ENCODE measurements at places on chromosomes 11 and 22.

DNA sequence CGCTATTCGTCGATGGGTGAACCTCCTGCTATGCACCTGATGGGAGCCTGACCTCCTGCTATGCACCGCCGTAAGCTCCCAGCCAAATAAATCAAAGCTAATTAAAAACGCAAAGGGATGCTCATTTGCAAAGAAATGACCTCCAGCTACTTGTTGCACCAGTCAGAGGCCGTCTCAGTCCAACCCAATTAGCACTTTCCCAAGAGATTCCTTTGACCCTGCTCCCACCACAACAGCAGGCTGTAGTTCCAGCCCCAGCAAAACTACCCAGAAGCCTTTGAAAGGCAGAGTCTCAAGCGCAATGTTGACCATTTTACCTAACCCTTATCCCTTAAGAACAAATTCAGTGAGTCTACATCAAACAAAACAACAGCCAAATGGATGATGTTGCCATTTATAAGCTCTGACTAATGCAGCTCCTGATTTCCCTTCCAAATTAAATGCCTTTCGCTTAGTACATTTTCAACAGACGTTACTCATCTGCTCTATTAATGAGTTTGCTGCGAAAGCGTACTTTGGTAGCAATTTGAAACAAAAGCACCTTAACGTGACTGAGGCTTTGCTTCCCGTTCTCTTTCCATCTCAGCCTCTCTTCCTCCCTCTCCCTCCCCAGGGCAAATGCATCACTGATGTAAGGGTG, 17.2 kb upstream of the BSX start:
- DNase-seq = no peak

DNA sequence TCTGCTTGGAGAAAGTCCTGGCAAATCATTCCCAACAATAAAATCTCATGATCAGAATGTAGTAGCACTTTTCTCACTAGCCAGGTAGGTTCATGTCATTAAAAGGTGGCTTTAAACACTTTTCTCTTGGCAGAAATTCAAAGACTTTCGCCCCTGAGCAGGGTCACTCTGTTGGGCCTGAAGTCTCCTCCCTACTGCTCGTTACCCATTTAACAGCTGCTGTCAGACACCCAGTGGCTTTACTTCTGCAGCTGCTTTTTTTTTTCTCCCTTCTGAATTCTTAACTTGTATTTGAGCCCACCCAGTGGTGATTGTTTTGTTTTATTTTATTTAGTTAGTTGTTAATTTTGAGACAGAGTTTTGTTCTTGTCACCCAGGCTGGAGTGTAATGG, 25.0 kb downstream of the ARHGAP8 start:
- no peak for DNase-seq

GRCh38 chr11:10410106-10410843, 44.8 kb upstream of the AMPD3 start:
- DNase-seq = no peak

- DNase-seq = peak; percentile 63
Observed at GRCh38 chr11:114348200-114349191, 51.8 kb downstream of the C11orf71 start.

DNA sequence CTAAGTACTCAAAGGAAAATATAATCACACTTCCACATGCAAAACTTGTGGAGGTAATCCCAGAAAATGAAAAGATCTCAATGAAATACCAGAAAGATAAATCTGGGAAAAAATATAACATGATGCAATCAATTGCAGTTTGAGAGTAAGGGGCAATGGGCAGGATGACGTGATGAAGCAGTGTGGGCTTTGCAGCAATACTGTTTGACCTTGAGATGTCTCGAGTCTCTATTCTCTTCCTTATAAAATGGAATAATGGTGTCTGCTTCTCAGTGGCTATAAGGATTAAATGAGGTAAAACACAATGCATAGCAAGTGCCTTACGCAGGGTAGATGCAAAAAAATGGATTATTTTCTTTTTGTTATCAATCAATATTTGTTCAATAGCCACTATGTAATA, 447.5 kb downstream of the BUD13 start:
- DNase-seq = no peak

- DNase-seq = no peak
Observed at GRCh38 chr11:134207538-134208239, 16.1 kb downstream of the NCAPD3 start.

DNA sequence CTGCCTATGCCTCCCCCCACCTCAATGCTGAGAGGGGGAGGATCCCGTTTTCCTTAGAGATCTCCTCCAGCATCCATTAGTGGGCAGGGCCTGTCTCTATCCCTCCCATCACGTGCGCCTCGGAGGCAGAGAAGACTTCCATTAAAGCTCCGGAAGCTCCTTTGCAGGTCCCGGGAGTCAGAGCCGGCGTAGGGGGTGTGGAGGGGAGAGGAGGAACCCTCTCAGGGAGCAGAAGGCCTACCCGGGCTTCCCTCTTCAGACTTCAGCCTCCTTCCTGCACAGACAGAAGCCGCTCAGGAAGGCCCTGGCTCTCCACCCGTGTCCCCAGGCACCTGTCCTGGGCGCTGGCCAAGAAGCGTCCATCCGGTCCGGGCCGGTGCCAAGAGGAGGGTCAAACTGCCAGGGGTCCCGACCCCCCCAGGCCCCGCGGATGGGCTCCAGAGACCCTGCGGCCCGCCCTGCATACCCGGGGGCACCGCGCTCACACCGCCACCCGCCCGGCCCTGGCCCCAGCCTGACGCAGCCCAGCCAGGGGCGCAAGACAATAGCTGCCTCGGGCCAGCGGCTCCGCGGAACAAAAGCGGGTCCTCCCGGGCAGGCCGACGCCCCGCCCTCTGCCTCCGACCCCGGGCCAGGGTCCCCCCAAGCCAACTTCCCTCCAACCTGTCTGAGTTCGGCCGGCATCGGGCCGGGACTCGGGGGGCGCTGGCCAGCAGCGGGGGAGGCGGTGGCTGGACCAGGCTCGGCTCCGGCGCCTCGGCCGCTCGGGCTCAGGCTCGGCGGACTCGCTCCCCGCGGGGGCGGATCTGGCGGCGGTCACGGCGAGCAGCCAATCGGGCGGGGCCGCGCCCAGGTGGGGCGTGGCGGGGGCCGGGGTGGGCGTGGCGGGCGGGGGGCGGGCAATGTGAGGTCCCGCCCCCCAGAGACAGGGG, 29.9 kb downstream of the ARVCF start:
- DNase-seq = peak; percentile 94

DNA sequence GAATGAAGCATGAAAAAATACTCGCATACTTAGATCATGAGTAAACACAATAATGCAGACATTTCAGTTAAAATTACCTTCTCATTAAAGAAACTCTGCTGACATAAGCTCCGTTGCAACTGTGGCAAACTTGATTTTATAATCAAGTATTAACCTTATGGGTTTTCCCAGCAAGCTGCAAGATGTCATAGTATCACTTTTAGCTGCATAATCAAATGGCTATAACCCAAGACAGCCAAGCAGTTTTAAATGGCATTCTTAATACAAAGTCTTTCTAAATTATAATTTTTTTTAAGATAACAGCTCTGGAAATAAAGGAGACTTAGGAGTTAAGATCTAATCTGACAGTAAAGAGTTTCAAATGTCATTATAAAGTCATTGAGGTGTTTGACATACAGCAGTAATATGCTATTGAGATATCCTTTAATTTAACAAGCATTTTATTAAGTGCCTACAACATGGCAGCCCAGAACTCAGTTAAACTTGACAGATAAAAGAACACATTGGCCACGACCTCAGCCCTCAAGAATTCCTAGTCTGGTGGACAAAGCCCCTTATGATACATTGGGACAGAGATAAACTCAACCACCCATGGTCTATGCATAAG, 163.1 kb upstream of the FAT3 start:
- no peak for DNase-seq

DNA sequence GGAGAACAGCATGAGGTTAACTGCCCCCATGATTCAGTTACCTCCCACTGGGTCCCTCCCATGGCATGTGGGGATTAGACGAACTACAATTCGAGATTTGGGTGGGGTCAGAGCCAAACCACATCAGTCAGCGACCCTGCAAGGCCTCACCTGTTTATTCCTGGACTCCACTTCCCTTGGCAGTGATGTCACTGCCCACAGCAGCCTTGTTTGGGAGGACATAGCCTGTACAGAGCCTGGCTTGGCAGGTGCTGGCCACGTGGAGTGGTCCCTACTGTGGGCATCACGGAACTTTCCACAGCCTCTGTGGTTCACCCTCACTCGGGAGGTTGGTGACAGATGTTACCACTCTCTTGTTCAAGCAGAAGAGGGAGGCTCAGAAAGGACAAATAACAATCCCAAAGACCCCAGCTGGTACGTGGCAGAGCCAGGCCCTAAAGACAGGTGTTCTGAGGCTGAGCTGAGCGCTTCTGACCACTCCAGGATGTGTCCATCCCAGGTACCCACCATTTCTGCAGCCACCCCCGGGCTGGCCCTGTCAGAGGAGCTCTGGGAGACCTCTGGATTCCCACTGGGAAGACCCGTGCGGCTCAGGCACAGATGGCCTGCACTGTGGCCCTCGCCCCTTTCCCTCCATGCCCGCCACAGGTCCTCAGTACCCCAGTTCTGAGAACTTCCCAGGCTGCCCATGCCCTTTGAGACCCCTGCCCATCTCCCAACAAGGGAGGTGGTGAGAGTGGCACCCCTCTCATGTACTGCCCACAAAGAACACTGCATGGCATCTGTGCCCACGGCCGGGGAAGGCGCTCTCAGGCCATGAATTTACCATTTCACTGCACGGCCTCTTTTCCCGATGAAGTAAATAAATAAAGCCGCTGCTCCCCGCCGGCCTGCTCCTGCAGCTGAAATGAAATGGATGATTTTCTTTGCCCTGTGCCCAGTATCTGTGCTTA, 605.8 kb downstream of the TBC1D22A start:
- no peak for DNase-seq
